Activated CD4-positive, alpha-beta T cell treated with anti-CD3 and anti-CD28 coated beads for 48 hours (primary cell): ENCODE measurements at places on chromosomes 12 and 14.

DNA sequence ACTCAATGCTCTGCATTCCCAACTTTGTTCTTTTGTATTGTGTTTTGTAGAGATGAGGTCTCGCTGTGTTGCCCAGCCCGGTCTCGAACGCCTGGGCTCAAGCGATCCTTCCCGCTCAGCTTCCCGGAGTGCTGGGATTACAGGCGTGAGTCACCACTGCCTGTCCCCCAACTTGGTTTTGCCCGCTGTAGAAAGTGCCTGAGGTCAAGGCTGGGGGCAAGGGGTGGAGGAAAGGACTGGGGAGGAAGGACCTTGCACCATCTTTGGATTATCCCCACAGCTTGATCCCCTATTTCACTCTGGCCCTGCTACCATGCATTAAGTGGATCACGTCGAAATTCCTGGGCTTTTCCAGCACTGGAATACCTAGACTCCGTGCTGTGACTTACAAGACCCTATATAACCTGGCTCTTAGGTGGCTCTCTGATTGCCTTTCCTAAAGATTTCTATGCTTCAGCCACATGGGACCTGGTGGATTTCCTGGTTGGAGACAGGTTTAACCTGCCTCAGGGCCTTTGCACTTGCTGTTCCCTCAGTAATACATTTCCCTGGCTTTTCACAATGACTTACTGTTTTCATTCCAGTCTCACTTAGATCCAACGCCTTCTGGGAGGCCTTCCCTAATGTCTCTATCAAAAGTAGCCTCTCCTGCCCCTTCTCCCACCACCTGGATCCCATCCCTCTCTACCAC, 608 bp upstream of the PIANP start:
- no peak for DNase-seq

DNA sequence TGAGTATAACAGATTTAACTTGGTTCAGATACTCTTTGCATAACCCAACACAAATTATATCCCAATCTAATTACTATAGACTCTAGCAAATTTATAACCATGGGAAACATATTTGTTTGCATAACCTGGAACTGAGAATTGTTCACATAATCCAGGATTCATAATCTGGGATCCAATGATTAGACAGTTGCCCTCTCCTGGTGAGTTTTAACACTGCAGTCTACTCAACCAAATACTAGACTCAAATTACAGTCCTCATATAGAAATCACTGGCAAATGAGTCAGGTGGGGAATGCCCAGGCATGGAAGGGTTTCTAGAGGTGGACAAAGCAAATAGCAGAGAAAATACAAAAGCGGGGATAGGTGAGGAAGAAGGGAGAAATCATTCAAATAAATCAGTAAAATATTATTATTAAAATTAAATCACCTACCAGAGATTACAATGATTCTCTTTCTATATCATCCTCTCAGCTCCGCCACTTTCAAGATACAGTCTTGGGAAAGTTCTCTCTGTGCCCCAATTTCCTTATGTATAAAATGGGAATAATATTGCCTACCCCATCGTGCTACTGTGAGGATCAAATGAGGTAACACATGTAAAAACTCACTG, 9.4 kb downstream of the GCH1 start:
- peak; percentile 43 for DNase-seq

GRCh38 chr14:44712024-44712815, 205.1 kb upstream of the FSCB start:
- no peak for DNase-seq

GRCh38 chr12:2548081-2548480, 246.7 kb upstream of the FKBP4 start:
- DNase-seq = no peak

DNA sequence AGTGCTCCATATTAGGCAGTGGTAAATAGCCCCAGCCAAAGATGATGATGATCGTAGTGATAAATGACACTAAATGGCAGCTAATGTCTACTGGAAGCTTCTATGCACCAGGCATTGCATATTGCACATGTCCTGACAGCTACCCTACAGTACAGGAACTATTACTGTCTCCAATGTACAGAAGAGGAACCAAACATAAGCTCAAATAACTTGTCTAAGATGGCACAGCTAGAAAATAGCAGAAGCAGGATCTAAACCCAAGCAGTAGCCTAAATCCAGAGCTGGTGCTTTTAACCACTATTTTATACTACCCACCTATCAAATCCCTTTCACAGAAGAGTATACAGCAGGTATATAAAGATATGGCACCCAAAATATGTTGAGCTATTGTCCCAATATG, 28.9 kb downstream of the ESR2 start:
- no peak for DNase-seq

- no peak for DNase-seq
Observed at GRCh38 chr12:109870648-109871047, 9.7 kb downstream of the GLTP start.

DNA sequence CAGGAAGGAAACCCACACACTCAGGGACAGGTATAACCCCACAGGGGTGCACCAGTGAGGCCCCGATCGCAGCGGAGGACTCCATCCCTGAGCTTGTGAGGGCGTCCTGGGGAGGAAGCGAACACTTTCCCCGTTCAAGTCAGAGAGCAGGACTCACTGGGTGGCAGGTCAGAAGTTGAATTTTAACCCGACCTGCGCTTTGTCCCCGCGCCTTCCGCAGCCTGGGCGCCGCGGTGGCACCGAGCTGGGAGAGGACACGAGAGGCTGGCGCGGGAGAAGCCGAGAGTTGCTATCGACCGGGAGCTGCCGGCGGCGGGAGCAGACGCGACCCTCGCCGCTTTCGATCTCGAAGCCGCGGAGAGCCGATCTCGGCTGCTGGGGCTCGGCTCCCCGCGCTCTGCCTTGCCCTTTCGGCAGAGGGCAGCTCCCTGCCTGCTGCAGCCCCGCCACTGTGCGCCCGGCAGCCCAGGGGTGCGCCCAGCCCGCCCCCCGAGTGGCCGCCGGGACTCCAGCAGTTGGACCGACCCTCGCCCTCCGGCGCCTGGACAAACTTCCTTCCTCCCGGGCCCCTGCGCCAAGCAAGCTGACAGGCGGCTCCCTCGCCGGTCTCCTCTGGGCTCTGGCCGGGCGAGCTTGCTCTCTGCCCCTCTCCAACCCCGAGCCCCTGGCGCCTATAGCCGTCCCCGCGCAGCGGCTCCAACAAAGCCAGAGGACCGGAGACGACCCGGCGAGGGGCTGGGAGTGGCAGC, 918 bp downstream of the LIN7A start:
- DNase-seq = peak; percentile 2

DNA sequence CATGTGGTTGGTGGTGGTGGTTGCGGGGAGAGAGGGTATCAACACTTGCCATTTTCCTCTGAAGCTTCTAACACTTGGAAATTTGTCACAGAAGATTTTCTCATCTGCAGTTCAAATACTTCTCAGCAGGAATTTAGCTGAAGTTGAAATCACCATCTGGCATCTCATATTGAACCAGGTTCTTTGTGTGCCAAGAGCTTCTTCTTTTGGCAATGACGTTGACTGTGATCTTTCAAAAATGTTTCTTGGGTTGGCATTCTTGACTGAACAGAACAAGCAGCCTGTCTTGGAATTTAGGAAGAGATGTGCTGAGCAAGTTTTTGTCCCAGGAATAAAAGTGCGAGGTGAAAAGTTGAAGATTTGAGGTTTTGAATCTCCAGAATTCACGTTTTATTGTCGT, 8.7 kb upstream of the NIN start:
- DNase-seq = no peak

DNA sequence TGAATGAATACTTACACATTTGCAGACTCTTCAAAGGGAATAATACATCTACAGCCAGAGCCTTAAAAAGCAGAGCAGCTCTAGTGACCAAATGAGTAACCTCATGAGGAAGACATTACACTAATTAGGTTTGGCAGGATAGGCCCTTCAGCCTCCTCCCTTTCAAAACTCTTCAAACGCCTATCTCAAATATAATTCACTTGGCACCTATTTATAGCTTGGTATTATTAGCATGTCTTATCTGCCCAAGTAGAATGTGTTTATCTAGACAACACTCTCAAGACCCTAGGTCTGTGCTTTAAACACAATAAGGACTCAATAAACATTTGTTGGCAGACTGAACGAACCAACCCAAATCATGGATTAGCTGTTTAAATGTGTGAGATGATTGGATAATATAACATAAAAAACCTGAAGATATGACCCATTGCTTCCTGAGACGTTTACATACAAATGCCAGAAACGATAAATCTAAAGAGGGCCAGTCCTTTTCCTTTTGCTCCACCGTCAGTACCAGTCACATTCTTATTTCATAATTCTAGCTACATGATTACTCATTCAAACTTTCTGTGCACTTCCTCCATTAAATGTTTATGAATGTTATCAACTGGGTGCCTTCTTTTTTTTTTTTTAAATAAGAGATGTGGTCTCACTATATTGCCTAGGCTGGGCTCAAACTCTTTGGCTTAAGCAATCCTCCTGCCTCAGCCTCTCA, 123.3 kb downstream of the CEP83 start:
- no peak for DNase-seq

DNA sequence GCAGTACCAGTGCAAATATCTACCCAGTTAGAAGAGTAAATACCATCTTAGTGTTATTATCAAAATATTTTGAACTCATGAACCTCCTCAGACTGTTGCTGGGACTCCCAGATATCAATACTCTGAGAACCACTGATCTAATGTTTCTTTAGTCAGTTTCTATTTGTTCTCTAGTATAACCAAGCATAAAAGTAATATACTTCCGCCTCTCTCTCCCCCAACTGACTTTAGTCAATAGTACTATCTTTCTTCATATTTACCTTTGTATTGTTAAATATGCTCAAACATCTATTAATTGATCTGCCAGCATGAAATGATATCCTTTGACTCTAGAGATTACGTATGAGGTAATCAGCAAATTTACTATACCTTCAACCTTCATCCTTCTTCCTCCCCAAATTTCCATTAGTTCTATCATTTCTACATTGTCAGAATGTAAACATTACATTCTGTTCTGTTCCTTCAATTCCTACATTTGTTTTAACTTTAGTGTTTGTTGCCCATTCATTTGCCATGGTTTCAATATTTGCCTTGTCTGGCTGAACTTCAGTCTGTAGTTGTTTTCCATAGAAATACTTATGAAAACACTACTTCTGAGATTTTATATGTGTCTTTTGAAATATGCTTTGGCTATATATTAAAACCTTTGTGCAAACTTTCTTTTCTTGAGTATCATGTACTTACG, 192.5 kb upstream of the PDE3A start:
- no peak for DNase-seq

- DNase-seq = no peak
Observed at GRCh38 chr12:88362439-88362838, 217.8 kb downstream of the KITLG start.
